Epithelial cell of proximal tubule (primary cell): ENCODE measurements at places on chromosomes 5 and 9. TPM values are rescaled to one million over a fixed set of nuclear protein-coding genes. Genes with fewer than 3 reads are reported as not detected.

RNF183 gene
- 3.9 TPM in 1 of 2 replicates, not detected in the other for total RNA-seq

FCHO2 gene
- total RNA-seq = 5.5 and 5.9 TPM in 2 replicates

PRUNE2 gene
- 0.63 and 1.5 TPM in 2 replicates for total RNA-seq

KIF4B gene
- not detected in 2 replicates for total RNA-seq

CARD9 gene
- total RNA-seq = 1.2 and 1.4 TPM in 2 replicates

UBTD2 gene
- total RNA-seq = 15.1 and 25.2 TPM in 2 replicates

SPATA31A3 gene
- total RNA-seq = not detected in 2 replicates

PLPP7 gene
- 0.65 and 2.2 TPM in 2 replicates for total RNA-seq

DRD1 gene
- not detected in 2 replicates for total RNA-seq

BAAT gene
- total RNA-seq = 0.07 TPM in 1 of 2 replicates, not detected in the other

NUTM2G gene
- total RNA-seq = not detected in 2 replicates

PRRT1B gene
- total RNA-seq = not detected in 2 replicates

NCBP1 gene
- 26.7 and 34.1 TPM in 2 replicates for total RNA-seq

LVRN gene
- total RNA-seq = 0.58 TPM in 1 of 2 replicates, not detected in the other

MORN5 gene
- not detected in 2 replicates for total RNA-seq

DMGDH gene
- 0.80 and 1.9 TPM in 2 replicates for total RNA-seq

ISL1 gene
- total RNA-seq = not detected in 2 replicates

ADAMTS12 gene
- total RNA-seq = 2.1 and 3.3 TPM in 2 replicates

SLC34A3 gene
- 0.07 TPM in 1 of 2 replicates, not detected in the other for total RNA-seq

FRRS1L gene
- 0.14 and 0.69 TPM in 2 replicates for total RNA-seq

MYMK gene
- not detected in 2 replicates for total RNA-seq

SLC24A2 gene
- not detected in 2 replicates for total RNA-seq

TMEM38B gene
- total RNA-seq = 6.6 and 7.6 TPM in 2 replicates
